ENCODE measurements at places on chromosomes 7 and 10.

GRCh38 chr10:84308481-84309304 lies 19.7 kb upstream of the CCSER2 start:
- peak; percentile 44 for DNase-seq

DNA sequence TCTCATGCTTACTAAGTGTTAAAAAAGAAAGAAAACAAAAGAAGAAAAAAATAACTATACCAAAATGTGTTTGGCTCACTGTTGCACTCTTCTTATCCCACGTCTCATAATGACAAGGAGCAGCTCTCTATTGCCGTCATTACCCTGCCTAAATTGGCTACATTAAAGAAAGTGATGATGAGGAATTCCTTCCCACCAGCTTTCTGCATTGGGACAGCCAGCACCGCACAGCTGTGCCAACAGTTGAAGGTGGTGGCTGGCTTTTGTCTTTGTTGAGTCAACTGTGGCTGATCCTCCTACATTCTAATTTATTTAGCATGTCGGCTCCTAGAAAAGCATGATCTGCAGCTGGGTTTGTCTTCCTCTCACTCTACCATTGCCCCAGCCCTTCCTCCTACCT lies 751.8 kb downstream of the KCNMA1 start:
- peak; percentile 50 for DNase-seq

- DNase-seq, result no peak
Observed at GRCh38 chr7:122468945-122469344, 164.4 kb upstream of the FEZF1 start.

DNA sequence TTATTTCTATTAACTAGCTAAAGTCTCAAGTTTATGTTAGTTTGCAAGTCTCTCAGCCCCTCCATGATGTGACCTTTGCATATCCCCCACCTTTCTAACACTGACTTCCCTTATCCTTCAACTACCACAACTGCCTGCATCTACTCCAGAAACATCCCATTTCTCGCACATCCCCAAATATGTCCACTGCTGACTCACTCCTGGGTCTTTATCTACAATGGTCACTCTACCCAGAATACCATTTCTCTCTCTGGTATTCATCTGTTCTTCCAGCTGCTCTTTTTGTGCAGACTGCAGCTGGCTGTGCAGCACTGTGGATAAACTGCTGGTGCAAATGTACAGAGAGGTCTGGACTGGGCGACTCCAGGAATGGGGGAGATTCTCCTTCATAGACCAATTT lies 32.7 kb upstream of the PRSS1 start:
- DNase-seq, result no peak

DNA sequence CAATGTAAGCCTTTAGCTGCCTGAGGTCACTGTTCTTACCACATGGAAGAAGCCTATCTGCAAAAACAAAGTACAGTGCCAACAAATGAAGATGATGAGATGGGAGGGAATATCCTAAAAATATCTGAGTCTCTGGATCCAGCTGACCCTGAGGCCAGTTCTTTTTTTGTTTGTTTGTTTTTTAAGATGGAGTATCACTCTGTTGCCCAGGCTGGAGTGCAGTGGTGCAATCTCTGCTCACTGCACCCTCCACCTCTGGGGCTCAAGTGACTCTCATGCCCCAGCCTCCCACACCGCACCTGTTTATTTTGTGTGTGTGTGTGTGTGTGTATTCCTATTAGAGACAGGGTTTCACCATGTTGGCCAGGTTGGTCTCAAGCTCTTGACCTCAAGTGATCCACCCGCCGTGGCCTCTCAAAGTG lies 44.9 kb downstream of the HYCC1 start:
- DNase-seq, result no peak

DNA sequence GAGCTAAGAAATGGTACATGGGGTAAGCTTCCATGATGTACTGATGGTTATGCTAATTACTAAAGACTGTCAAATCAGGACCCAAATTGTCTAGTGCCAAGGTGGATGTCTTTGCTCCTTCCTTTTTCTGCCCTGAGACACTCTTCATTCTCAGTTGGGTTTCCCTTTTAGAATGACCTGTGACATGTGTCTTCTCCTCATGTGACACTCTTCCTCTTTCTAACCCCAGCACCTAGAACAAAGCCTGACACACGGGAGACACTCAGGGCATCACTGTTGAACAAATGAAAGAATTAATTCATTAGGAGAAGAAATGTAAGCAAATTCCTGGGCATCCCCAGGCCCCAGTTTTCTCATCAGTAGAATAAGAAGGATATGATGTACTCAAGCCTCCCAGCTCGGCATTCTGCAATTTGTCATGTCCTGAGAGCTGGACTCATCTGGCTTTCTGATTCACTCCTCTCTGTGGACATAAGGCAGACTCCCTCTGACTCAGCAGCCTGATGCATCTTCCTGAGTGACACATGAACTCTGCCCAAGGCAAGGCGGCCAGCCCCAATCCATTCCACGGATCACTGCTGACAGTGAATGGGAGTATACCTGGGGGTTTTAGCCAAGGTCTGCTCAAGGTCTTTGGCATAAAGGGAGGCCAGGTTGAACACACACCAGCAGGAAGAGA lies 473.8 kb downstream of the KCNMA1 start:
- no peak for DNase-seq

DNA sequence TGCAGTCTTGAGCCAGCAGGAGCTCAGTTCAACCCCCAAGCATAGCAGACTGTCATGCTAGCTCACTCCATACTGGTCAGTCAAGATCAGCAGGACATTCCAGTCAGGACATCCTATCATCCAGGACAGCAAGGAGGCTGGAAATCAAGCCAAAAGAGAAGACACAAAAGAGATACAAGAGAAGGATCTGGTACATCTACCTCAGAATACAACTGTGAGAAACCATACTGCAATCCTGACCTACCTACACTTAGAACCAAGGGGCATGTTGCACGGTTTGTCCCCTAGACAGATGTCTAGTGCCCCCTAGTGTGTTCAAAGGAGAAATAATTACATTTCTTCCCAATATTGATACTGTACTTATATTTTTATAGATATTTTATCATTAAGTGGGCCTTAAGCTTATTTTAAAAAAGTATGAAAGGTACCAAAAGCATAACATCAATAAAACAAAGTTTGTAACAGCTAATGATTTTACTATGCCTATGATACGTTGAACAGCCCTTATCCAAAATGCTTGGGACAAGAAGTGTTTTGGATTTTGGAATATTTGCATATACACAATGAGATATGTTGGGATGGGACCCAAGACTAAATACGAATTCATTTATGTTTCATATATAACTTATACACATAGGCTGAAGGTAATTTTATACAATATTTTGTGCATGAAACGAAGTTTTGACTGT lies 26.7 kb downstream of the ERCC6 start:
- DNase-seq, result peak; percentile 63

DNA sequence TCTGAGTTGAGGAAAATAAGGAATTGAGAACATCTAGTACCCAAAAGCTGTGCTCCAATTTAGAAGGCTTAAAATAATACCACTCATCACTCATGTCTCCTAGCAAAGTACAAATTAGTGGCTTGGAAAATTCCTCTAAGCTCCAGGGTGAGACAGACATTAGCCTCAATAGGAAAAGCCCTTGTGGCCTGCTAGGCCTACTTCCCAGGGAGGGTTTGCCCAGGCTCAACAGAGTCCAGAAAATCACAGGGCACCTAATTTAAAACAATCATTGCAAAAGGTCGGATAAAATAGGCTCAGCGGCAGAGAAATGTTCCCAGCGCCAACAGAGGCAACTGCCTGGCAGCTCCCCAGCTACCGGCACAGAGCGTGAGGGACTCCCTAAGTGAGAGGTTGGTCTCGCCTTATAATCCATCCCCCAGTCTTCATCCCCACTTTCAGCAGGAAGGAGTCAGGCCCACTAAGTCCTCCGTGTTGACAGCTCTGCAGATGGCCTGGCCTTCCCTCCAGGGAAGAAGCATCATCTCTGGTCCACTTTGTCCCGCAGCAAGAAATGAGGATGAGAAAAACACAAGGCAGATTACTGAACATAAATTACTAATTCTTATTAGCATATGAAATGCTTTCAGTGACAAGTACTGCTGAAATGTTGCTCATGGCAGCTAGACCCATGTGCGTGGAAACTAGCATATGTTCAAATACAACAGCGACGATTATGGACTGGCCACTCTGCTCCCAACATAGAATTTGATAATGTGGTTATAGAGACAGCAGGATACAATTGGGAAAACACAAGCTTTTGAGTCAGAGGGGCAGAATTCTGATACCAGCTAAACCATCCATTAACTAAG lies 1177.7 kb upstream of the AUTS2 start:
- DNase-seq, result no peak

- DNase-seq, result no peak
Observed at GRCh38 chr10:94027197-94027596, 33.5 kb downstream of the PLCE1 start.

DNA sequence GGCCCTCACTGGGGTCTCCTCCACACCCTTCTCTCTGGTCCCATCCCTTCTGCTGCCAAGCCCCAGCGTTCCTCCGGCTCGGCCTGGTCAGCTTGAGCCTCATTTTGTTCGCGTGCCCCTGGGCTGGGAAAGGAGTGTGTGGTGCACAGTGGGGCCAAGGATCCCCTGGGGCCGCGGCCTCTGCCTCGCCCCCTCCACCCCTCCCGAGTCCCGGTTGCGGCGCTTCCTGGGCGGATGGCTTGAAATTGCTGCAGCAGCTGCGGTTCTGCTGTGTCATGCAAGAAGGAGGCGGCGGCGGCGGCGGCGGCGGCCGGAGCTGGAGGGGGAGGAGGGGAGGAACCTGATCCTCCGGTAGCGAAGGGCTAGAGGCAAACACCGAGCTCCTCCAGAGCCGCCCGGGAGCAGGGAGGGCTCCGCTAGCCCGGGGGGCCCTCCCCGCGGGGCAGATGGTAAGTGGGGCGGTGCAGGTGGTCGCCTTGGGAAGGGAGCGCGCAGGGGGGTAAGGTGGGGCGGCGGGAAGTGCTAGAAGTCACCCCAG lies 217.8 kb upstream of the MKLN1 start:
- DNase-seq, result peak; percentile 72

DNA sequence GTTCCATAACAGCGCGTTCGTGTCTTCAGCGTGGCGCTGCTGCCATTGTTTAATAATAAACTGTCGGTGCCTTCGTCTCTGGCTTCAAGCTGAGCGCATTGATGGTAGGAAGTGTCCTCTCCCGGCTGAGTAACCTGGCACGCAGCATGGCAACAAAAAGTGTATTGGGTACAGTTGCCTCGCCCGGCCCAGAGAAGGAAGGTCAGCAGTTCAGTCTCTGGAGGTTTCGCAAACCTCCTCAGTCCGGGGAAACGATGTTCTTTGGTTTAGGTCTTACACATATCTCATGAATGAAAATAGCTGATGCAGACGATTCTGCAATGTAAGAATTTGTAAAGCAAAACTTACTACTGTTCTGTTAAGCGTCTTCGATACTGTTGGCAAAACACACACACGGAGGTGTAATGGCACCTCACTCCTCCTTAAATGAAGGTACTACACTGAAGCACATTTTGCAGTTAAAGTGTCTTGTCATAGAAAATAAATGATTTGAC lies 739 bp upstream of the CCDC186 start:
- DNase-seq, result no peak

GRCh38 chr7:150380463-150380862 lies 1.3 kb downstream of the ZNF775 start:
- DNase-seq, result no peak

DNA sequence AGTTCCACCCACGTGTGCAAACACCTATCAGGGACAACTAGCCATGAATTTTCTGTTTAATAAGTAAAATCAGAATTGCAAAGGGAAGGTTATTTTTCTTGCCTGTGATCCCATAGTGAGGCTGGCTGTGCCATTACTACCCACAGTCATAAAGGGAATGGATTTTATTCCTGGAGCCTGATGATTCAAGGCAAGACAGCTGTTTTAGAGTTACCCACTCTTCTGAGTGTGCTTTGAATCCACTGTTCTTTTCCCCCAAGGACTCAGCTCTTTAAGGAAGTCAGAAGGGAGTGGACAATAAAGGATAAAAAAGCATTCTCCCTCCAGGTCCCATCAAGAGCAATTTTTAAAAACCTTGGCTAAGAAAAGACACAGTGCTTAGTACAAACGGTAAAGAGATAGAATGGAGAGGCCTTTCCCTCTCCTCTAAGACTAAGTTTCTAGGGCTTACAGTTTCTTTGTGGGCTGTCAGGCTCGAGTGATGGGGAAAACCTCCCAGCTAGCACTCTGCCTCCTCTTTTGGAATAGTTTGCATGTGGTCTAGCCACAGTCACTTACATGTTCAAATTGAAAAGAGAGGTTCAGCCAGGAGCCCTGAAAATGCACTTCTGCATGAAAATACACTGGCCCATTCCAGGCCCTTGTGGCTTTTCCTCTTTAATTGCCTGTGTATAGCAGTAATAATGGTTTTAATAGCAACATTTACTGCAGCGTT lies 5.1 kb upstream of the LRRC4 start:
- DNase-seq, result no peak

- no peak for DNase-seq
Observed at GRCh38 chr7:7641129-7641663, 644 bp downstream of the UMAD1 start.

GRCh38 chr10:96130326-96130995 lies 364 bp downstream of the ZNF518A start:
- DNase-seq, result no peak

DNA sequence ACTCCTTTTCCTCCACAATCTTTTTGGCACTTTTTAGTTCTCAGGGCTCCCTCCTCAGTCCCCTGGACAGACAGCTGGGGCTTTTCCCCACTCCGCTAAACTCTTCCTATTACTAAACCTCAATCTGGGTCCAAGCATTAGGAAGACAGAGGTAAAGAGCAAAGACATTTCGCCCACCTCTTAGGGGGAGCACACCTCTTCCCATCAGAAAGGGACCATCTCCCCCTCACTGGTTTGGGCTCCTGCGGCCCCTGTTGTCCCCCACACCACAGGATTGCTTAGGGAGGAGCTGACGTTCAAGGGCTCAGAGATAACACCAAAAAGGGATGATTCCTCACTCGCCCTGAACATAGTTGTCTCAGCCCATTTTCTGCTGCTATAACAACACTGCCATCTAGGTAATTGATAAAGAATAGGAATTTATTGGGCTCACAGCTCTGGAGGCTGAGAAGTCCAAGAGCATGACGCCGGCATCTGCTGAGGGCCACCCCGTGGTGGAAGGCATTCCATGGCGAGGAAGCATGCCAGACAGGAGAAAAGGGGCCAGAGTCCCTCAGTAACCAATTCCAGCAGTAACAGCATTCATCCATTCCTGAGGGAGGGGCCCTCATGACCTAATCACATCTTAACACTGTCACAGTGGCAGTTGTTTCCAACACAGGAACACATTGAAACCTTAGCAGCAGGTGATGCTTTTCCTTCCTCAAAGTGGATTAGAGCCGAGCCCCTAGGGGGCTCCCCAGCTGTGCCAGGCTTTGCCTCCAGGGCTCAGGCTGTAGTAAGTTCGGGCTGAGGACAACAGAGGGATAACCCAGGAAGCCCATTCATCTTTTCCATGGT lies 209.6 kb downstream of the EBF3 start:
- no peak for DNase-seq

- no peak for DNase-seq
Observed at GRCh38 chr7:129776362-129776722, 164.8 kb downstream of the NRF1 start.

- DNase-seq, result no peak
Observed at GRCh38 chr7:43784030-43784584, 25.6 kb downstream of the BLVRA start.

DNA sequence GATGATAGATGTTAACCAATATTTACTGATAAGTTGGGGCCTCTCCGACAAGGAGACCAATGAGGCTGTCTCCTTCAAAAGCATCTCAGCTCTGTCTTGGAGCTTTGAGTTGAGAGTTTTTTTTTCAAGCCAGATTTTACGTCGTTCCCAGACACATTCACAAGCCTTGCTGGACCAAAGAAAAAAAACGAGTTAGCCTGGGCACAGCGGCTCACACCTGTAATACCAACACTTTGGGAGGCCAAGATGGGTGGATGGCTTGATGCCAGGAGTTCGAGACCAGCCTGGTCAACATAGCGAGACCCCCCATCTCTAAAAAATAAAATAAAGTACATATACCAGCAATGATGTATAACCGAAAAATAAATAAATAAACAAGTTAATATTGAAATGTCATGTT lies 19.0 kb upstream of the AZGP1 start:
- DNase-seq, result no peak

Measured in brain (organoid and tissue), 16 donors.